Urinary bladder (tissue), 4 donors: ENCODE measurements at places on chromosomes 16 and 17.

DNA sequence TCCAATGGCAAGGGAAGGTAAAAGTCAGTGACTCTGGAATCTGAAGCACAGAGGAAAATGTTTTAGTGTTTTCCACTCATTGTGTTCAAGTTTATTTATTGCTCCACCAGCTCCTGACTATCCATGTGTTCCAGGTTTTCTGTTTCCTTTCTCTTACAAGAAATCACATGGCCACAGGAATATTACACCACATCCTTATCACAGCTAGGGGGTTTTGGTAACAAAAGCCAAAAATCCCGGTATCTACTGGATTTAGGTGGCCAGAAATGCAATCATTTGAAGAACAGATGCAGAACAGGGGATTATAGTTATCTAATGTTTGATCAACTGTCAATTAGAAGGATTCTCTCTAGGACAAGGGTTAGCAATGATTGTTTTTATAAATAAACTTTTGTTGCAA is 47.9 kb downstream of the STH start:
- DNase-seq, result no peak

DNA sequence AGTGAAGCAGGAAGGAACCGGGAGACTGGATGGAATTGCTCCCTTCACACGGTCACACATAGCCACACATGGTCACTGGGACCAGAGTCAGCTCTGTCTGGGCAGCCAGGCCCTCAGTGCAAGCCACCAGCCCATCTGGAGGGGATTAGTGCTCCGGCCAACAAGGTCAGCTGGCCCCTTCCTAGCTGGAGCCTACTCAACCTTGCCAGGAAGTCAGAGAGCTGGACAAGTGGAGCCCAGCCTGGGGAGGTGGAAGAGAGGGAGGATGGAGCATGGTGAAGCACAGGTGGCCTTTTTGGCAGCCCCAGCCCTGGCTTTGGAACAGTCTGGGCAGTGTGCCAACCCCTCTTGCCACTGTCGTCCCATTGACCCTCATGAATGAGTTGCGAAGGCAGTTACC is 3.7 kb upstream of the CACNA1G start:
- DNase-seq, result no peak

DNA sequence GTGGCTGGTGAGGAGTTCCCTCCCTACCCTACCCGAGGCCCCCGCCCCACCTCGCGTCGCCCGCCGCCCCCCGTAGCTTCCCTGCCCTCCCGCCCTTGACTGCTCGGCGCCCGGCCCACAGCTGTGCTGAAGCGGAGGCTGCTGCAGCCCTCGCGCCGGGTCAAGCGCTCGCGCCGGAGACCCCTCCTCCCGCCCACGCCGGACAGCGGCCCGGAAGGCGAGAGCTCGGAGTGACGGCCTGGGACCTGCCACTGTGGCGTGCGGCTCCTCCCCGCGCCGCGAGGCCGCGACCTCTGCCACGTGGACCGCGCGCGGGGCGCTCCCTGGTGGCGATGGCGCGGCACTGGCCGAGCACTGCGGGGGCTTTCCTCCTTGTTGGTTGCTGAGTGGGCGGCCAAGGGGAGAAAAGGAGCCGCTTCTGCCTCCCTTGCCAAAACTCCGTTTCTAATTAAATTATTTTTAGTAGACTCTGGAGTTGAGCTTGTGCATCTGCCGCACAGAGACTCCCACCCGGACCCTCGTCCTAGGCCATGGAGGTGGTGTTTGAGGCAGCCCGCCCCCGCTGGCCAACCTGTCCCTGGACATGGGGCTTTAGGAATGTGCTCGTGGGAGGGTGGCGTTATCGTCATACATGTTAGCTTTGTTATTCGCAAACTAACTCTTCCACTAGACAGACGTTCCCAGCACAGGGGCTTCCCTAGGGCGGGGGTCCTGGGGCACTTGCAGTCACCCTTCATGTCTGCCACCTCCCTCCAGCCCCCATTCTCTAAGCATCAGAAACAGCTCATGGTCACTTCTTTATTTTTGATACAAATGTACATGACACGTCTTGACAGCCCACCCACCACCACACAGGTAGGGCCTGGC is 4.4 kb downstream of the TP53I13 start:
- no peak for DNase-seq

DNA sequence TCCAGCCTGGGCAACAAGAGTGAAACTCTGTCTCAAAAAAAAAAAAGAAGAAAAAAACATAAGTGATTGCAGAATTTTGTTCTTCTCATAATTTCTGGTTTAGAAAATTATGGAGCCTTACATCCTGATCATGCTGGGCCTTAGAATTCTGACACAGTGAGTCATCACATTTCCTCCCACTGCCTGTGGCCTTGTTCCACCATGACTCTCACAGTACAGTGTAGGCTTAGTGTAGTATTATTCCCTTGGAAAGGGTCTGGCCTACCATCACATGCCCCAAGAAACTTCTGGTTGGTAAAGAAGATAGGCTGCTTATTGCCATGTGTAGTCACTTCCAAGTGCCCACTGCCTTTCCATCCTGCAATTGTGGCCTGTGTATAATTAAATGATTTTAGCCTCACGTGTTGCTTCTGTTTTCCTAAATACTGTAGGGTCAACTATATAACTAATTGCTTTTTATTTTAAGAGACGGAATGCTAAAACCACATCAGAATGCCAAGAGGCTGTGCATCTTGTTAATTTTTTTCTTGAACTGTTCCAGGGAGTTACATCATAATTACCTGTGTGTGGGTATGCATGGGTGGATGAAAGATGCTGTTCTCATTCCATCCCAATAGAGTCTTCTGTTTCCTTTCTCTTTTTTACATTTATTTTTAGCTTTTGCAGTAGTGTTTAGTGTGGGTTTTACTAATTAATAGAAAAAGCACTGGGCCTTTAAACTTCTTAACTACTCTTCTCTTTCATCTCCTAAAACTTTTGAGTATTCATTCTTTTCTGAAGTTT is 25.9 kb downstream of the OGFOD1 start:
- DNase-seq, result no peak

- no peak for DNase-seq
Measured at GRCh38 chr16:49333259-49333597, 40.4 kb upstream of the C16orf78 start.

DNA sequence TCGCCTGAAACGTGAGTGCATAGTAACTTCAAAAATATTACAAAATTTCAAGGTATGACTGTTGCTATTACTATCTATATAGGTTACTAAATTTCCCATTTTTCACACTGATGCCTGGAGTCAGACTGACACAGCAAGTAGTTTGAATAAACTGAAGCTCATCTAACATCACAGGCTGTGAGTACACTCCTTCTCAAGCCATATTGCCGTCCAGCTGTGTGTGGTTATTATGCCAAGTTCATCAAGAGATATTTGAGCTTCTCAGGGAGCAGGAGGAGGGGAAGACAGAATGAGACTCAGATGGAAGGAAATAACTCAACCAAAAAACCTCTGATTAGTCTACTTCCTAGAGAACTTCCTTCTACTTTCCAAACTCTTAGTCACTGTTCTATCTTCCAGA is 473.9 kb downstream of the TOX3 start:
- no peak for DNase-seq

DNA sequence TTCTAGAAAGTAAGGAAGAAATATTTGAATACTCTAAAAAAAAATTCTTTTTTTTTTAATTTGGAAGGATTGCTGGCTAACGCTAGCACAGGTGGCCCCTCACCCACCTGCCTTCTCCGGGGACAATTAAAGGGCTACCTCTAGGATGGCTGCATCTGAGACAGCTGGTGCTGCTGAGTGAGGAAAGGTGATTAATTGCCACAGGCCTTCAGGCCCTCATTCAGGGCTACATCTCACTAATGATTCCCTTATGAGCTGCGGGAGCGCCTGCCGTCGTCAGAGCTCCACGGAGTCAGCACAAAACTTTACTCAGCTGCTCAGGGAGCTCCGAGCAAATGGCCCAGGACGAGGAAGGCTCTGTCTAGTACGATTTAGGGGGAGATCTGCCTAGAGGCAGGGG is 27.0 kb upstream of the AKTIP start:
- DNase-seq, result no peak
